CD4-positive, alpha-beta T cell treated with Interleukin-10 for 1 hour (primary cell): ENCODE measurements at places on chromosomes 7 and 10.

- DNase-seq: no peak
These were observed 412.9 kb downstream of the GALNT17 start for GRCh38 chr7:71544816-71545215.

DNA sequence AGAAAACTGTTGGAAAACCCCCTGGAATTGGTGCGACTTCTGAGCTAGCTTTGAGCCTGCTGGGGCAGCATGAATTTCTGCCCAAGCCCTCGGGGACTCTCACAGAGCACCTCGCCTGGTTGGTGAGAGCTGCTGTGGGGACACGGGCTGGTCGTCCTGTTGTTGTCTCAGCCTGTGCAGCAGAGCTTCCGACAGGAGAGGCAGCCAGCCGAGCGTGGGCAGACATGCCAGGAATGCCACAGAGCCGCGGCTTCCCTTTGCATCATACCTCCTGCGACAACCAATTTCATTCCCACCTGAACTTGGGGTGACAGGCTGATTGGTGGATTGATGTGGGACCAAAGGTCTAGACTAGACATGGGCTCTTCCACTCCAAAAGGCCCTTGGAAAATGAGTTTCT is 60.2 kb upstream of the NRBF2 start:
- no peak for DNase-seq

DNA sequence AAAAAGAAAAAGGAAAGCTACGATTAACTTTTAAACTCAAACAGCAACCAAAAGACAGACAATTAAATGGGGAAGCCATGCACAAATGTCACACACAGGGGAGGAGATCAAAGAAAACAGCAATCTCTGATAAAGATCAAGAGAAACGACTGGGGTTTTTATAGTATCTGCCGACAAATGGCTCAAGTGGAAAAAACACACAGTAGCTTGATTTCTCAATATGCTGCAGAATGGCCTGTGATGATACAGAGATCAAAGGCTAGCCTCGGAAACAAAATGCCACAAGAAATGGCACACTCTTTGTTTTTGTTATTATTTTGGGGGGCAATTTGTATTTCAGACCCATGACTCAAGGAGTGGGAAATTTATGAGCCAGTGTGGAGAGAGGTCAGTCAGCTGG is 126.1 kb downstream of the TEX36 start:
- no peak for DNase-seq

- DNase-seq: no peak
These were observed 83.1 kb upstream of the SEMA3A start for GRCh38 chr7:84277628-84278224.

DNA sequence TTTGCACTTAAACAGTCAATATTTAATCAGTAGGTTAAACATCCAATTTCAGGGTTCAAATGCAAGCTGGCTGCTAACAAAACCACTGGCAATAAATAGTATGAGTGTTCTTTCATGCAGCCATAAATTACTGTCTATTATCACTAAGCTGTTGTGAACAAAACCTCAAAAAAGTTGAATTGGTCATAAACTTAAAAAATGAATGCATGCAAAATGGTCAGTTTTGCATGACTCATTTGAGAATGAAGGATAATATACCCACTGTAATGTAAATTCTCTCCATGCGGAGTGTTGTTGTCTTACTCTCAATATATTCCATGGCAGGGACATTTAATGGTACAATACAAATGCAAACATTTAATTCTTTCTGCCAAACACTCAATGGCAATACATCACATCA is 226.4 kb downstream of the MAGI2 start:
- no peak for DNase-seq

- DNase-seq: no peak
These were observed 101.7 kb upstream of the YAE1 start for GRCh38 chr7:39464350-39465054.
